ENCODE measurements at places on chromosomes 6 and 20.

GRCh38 chr20:51528263-51529027 is 14.1 kb downstream of the NFATC2 start:
- DNase-seq = no peak

DNA sequence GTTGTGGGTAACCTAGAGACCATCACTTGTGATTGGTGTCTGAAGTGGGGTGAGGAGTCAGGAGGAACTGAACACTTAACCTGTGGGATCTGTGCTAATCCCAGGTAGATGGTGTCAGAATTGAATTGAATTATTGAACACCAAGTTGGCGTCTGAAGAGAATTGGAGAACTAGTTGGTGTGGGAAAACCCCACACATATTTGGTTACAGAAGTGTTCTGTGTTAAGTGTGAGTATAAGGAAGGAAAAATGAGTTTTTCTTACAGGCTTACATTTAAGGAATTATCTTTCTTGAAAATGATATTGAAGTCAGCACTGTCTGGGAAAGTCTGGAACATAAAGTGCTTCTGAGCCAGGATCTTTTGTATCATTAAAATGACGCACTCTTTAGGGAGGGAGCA is 182.9 kb upstream of the ECI2 start:
- no peak for DNase-seq

DNA sequence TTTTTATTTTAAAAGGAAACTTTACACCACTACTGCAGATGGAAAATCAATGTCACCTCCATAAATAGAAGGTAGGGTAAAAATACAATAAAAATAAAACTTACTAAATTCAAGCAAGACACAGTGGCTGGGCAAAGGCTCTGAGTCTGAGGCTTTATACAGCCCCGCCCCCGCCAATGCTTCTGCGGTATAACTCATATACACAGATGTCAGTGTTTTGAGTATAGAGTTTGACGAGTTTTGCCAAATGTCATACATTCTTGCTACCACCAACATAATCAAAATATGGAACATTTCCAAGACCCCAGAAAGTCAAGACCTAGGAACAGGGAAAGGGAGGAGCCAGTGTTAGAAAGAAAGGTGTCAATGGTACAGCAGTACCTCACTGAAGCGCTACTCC is 12.8 kb downstream of the NFATC2 start:
- DNase-seq = peak; percentile 12

- DNase-seq = no peak
These were observed 153.1 kb downstream of the RCAN2 start for GRCh38 chr6:46338131-46338530.

DNA sequence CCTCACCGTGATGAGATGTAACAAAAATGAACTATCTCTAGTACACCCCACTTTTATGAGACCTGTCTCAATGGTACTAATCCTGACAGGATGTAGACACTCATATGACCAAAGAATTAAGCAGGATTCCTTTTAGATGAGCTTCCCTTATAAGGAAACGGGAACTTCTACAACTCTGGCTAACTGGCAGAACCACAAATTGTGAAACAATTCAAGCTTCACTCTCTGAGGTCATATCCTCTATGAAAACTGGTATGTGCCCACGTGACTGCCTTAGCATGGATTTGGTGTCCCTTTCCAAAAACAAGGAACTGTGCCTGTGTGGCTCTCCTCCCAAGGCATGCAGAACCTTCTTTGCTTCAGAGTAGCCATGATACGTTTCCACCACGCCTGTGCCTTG is 14.1 kb upstream of the CPNE5 start:
- no peak for DNase-seq

GRCh38 chr6:168226902-168227318 is 92.7 kb downstream of the DACT2 start:
- DNase-seq = no peak

DNA sequence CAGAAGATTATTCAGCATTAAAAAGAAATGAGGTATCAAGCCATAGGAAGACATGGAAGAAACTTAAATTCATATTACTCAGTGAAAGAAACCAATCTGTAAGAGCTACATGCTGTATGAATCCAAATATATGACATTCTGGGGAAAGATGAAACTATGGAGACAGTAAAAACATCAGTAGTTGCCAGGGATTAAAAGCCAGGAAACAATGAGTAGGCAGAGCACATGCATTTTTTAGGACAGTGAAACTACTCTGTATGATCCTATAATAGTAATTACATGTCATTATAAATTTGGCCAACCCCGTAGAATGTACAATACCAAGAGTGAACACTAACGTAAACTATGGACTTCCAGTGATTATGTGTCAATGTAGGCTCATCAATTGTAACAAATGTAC is 92.8 kb upstream of the RNF217 start:
- no peak for DNase-seq

GRCh38 chr6:51093871-51094270 is 275.2 kb downstream of the TFAP2B start:
- no peak for DNase-seq
